CD4-positive, alpha-beta T cell treated with Interleukin-4 for 1 hour (primary cell): ENCODE measurements at places on chromosomes 3 and 15.

GRCh38 chr15:73650416-73651126 is 17.4 kb upstream of the NPTN start:
- DNase-seq, result no peak

DNA sequence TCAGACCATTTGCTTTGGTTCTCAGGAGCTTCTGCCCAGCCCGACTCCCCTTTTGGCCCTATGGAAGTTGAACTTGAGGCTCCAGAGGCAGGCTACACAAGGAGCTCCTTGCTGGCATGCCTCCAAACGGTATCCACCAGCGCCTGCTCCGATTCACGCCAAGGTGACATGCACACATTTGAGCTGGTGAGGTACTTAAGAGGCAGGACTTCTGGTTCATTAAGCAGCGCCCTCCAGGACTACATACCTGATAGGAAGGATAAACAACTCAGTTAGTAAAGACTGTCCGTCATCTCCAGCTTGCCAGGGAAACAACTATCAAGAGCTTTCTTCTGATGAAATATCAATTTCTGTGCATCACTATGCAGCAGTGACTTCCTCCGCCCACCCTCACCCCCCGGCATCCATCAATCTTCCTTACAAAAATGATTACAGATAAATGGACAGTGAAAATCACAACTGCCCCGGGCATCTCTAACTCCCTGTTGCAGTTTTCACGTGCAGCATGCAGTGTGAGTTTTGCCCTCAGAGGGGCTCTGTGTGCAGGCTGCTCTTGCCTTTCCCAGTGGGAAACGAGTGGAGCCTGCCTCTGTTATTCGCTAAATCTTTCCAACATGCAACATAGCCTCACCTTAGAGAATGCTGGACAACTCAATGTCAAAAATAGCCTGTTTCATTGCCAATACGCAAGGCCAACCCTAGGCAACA is 122.9 kb downstream of the ARRDC4 start:
- DNase-seq, result no peak

DNA sequence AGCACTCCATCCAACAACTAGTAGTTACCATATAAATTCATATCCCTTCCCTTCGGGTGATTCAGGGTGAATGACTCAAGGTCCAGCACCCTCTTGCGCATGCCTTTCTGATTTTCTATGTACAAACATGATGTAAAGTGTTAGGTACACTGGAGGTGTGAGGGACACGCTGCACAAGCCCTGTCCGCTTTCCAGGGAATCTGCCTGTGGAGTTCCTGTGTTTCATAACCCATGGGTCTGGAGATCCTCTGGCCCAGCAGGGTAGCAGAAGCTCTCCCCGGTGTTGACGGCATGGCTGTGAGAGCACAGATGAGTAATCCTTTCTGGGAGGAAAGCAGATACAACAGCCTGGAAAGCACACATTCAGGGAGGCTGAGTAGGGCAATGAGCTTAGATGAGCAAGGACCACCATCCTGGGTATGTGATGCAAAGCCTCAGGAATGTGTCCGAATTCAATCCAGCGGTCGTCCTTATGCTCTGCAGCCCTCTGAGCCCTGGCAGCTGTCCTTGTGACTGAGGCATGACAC is 142.9 kb upstream of the TP63 start:
- no peak for DNase-seq

- no peak for DNase-seq
These were observed 594.8 kb downstream of the MAGI1 start for GRCh38 chr3:65443739-65444446.

DNA sequence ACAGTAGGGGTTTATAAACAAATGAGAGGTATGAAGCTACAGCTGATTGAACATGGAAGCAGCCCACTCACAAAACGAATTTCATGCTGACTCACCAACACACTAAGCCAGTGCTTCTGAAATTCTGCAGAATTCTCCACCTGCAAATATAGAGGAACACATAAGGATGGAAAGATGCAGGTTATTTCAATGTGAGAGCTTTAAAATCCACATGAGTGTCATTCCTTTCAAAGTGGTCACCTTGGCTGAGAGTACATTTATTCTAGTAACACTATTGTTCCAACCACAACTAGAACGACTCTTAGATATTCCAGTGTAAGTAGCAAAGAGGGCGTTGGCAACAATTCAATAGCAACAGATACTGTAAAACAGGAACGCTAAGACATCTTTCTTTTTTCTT is 189.9 kb upstream of the TSC22D2 start:
- no peak for DNase-seq

GRCh38 chr15:68187559-68187958 is 17.6 kb downstream of the CALML4 start:
- no peak for DNase-seq

GRCh38 chr15:78808550-78808949 is 2.7 kb downstream of the ADAMTS7 start:
- peak; percentile 26 for DNase-seq

DNA sequence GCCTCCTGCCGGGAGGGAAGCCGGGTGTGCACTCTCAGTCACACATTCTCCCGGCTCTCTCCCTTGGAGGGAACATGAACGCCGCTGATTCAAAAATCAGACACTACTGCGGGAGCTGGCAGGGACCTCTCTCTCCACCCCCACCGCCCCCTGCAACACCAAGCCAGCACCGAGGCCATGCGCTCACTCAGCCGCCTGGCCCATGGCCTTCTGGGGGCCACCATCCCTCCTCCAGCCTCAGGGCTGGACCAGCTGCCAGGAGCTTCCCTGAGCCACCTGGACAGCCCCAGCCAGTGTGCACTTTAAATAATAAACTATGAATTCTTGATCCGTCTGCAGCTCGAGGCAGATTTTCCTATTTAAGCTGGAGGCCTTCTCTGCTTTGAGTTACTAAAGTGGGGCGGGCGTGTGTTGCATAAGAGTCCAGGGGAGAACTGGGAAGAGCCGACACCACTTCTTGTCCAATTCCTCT is 30.6 kb downstream of the ADAMTS17 start:
- DNase-seq, result no peak

DNA sequence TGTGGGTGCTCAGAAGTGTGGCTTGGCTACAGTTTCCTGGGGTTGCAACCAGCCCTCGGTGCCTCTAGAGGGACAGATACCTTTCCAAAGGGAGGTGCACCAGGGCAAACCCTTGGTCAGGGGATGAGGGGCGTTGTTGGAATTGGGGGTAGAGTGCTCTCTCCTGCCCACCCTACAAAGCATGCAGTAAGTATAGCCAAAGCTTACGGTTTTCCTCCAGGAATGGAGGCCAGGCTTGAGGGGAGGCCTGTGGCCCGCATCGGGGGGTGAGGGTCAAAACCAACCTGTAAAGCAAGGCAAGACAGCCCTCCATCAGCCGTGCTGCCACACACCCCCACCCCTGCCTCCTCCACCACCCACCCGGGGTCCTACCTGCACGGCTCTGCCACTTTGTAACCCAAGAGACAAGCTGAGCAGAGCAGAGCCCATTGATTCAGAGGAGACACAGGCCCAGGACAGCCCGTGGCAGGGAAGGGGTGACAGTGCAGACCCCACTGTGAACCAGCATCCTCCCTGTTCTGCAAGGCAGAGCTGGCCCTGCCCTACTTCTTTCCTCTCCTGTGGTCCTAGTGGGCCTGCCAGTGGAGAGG is 41.5 kb downstream of the TLE3 start:
- DNase-seq, result no peak

- DNase-seq, result no peak
These were observed 17.7 kb downstream of the SH2D7 start for GRCh38 chr15:78110096-78110495.

GRCh38 chr15:55514414-55514850 is 6.4 kb upstream of the DNAAF4 start:
- no peak for DNase-seq

DNA sequence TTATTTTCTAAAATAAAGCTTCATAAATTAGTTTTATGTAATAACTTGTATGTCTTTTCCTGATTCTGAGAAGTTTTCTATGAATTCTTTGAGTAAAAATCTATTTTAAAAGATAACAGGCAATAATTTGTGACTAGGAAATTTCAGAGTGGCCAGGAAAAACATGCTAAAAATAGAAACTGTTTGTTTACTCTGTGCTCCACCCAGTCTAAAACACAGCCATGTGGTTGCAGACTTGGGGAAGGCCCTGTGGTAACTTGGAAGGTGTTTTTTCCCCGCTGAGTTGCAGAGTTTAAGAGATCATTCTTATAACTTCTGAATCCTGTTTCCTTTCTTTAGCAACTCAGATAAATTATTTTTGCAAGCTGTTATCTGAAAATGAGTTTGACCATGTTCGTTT is 21.9 kb downstream of the PLCL2 start:
- DNase-seq, result peak; percentile 47

GRCh38 chr3:159486580-159486979 is 502.1 kb upstream of the IL12A start:
- DNase-seq, result no peak

GRCh38 chr15:75723171-75723846 is 10.7 kb upstream of the CSPG4 start:
- DNase-seq, result no peak

DNA sequence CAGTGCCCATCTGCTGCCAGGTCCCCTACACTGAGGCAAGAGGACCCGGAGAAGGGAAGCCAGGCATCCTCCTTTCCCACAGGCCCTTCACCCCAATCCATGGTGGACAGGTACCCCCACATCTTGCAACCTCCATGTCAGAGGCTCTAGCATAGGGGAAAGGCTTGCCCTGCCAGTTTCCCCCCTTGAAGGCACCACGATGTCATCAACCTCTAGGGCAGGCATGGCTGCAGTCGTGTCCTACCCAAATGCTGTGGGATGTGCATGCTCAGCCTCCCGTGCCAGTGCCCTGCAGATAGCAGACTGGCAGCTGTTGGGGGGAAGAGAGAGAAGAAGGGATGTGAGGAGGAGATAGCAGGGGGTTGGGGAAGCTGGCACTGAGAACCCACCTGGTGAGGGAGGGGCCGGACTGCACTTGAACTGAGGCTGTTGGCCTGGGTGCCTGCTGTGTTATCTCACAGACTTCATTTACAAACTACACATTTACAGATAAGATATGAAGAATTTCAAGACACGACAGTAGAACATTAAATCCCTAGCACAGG is 197.5 kb downstream of the ADAMTS9 start:
- no peak for DNase-seq

DNA sequence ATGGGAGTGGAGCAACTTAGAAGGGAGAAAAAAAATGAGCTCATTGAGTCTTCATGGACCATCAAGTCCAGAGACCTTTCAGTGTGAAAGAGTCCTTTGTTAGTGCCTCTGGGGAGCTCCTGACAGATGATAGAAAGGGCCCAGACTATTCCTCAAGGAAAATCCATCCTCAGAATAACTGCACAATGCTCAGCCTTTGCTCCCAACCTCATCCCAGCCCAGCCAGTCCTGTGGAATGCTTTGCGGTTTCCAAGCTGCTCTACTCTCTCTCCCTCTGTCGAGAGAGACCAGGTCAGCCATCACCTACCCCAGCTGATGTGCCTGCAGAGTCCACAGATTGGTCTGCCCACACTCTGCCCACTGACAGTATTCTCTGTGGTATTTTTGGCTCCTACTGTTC is 406.2 kb downstream of the MFSD1 start:
- no peak for DNase-seq

DNA sequence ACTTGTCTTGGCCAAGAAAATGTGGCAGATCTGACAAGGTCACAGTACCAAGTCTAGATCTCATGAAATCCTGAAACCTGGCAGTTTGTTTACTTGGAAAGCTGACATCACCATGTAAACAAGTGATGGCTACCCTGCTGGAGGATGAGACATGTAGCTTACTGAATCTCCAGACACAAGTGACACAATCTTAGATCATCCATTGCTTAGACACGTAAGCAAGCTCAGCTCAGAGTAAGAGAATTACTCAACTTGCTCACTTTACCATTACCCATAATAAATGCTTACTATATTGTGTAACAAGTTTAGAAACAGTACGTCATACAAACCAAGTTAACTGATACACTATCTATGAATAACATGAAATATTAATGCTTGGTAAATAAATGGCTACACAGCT is 263.8 kb downstream of the TBC1D5 start:
- DNase-seq, result no peak

DNA sequence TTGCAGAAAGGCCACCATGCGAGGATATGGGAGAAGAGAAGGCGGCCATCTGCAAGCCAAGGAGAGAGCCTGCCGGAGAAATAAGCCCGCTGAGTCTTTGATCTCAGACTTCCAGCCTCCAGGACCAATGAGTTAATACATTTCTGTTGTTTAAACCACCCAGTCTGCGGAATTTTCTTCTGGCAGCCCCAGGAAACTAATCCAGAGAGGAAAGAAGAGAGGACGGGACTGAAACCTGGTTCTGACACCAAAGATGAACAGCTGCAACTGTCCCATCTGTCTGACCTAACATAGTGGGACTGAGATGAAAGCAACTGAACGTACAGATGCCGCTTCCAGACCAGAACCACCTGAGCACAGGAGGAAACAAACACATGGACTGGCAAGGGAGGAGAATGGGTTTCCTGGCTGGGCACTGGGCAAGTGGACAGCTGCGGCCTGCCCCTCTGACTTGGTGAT is 32.3 kb downstream of the VGLL4 start:
- no peak for DNase-seq

- no peak for DNase-seq
These were observed 143.6 kb downstream of the OPA1 start for GRCh38 chr3:193736616-193737015.

- no peak for DNase-seq
These were observed 25.1 kb downstream of the PIK3CB start for GRCh38 chr3:138809500-138810256.

- peak; percentile 41 for DNase-seq
These were observed at the start of gene SCN5A for GRCh38 chr3:38649500-38650247. Gene SCN5A, minus strand, starts transcription at chr3:38649687. Its CDS starts 16,380 bp downstream, at chr3:38633307.

- no peak for DNase-seq
These were observed 414.9 kb downstream of the RBMS3 start for GRCh38 chr3:29695643-29696198.

- DNase-seq, result no peak
These were observed 463.1 kb upstream of the GOLIM4 start for GRCh38 chr3:168558728-168559411.

DNA sequence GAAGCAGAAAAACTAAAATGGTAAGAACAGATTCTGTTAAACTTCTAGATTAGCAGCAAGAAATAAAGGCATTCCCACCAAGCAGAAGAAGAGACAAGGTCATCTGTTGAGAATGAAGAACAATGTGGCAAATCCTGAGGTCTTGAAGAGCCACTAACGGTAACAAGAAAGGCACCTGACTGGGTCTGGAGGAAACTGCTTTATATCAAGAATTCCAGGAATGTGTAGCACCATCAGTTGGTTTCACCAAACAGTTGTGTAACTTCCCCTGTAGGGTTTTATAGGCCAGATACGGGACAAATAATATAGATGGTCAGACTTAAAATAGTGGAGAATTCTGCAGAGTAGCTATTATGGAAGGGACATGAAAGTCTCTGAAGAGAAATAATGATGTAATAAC is 57.3 kb downstream of the ACAP2 start:
- no peak for DNase-seq

DNA sequence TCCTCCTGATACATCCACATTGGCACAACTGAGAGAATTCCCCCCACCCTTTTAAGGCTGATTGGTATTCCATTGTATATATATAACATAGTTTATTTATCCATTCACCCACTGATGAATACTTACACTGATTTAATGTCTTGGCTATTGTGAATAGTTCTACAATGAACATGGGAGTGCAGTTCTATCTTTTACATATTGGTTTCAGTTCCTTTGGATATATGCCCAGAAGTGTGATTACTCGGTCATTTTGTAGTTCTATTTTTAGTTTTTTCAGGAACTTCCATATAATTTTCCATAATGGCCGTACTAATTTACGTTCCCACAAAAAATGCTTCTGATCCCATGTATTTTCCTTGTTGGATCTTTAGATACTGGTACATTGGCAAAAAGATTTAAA is 135.3 kb downstream of the FMN1 start:
- DNase-seq, result no peak
